ENCODE measurements at places on chromosomes 5 and 9. TPM values are rescaled to one million over a fixed set of nuclear protein-coding genes. Genes with fewer than 3 reads are reported as not detected.

The LIX1 gene
- polyA plus RNA-seq, result 3.4 TPM

The PCDHB5 gene
- 7.0 TPM for polyA plus RNA-seq

The RALGPS1 gene
- 25.5 TPM for polyA plus RNA-seq

The MXD3 gene
- polyA plus RNA-seq, result 23.2 TPM

The MAT2B gene
- polyA plus RNA-seq, result 128 TPM

The NKD2 gene
- 17.3 TPM for polyA plus RNA-seq

The SPINK6 gene
- not detected for polyA plus RNA-seq

The SLC6A3 gene
- polyA plus RNA-seq, result 0.64 TPM

The F2RL1 gene
- polyA plus RNA-seq, result 42.7 TPM

The ENTPD2 gene
- polyA plus RNA-seq, result 4.4 TPM

The SLC45A2 gene
- 0.25 TPM for polyA plus RNA-seq

The NR2F1-AS1 gene
- polyA plus RNA-seq, result 61.5 TPM

The SAXO1 gene
- polyA plus RNA-seq, result 0.26 TPM

The FAM221B gene
- polyA plus RNA-seq, result 0.10 TPM

The HSPB3 gene
- not detected for polyA plus RNA-seq

The SMU1 gene
- 23.7 TPM for polyA plus RNA-seq

GRCh38 chr5:40355846-40356245, 323.9 kb upstream of the PTGER4 start:
- DNase-seq, result no peak

DNA sequence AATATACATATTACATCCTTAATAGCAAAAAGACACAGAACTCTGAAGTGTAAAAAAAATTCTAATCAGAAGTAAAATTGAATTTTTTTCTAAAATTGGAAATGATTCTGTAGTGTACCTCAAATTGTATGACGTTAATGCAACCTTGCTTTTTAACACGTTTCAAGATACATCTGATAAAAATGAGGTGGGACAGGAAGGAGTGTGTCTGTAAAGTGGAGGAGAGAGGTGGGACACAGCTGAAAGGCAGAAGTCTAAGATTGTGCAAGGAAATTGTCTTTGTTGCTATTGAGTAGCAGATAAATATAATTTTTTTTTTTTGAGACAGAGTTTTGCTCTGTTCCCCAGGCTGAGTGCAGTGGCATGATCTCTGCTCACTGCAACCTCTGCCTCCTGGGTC, 15.7 kb upstream of the SNX30 start:
- no peak for DNase-seq

DNA sequence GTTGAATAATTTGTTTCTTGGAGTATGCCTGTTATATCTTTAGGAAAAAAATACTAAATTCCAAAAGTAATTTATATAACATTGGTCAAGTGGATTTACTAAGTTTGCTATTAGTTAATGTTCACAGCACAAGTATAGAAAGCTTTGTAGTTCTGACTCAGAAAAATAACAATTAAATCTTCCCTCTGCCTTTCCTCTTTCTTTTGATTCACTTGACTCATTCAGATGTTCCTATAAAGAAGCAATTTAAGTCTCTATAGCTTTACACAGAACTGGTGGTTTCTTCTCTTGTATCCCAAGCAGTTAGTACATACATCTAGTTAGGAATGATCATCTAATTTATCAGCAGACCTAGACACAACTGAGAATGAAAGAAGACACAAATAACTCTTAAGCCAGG, 4.5 kb upstream of the CDC42SE2 start:
- no peak for DNase-seq

GRCh38 chr9:124079176-124079925, 67.8 kb downstream of the LHX2 start:
- no peak for DNase-seq

GRCh38 chr5:111948092-111948841, 191.3 kb upstream of the NREP start:
- no peak for DNase-seq

GRCh38 chr5:72691751-72692150, 124.7 kb upstream of the TNPO1 start:
- no peak for DNase-seq

- DNase-seq, result no peak
Observed at GRCh38 chr9:17600962-17601593, 22.2 kb downstream of the SH3GL2 start.

GRCh38 chr5:112289465-112289864, 129.6 kb downstream of the EPB41L4A start:
- no peak for DNase-seq

DNA sequence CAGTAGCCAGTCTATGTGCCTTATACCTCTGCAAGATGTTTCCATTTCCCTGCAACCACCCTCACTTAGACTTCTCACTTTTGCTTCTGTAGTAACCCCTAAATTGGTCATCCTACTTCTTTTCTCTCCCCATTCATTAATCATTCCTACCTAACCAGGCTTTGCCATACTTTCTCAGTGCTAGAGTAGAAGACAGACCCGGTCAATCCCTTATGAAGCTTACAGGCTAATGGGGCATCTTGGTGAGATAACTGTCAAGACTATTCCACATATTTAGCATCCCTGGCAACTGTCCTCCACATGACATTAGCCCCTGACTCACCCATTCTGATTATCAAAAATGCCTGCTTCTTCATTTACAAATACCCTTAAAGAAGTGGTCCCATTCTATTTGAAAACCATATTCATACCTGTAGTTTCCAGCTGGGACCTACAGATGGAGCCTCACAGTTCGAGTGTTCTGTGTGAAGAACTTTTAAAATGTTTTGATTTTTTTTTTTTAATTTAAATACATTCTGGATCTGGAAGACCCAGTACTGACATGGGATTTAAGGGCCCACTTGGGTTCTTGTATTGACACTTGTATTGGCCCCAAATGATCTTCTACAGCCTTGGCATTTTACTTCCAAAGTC, 21.0 kb downstream of the F2RL2 start:
- DNase-seq, result no peak

DNA sequence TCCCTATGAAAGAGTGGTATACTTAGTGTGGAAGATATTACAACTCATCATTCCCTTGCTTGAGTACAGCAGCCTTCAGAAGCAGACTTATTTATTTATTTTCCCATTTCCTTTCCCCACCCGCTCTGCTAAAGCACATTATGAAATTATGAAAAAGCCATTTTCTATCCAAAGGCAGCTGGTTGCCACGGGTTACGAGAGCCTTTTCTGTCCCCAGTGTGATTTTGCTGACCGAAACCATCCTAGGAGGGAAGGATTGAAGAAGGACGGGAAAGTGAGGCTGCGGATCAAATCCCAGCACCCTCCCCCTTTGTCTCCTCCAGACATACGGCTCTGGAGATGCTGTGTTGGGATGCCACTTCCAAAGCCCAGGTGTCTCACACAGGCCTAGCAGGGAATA, 246.9 kb downstream of the TLR4 start:
- DNase-seq, result no peak

DNA sequence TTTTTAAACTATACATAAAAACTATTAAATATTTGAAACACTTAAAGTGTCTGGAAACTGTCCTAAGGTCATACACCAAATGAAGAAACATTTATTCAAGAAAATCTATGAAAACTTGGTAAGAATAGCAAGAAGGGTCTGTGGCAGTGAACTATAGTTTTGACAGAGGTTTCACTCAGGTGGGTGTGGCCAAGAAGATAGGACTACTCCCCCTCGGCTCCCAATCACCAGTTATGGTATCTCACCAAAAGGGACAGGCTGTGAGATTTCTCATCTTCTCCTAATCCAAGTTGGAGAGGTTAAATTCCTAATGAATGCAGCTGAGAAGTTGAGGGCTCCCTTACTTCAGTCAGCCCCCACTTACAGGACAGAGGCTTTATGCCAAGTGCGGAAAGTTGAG, 2.9 kb downstream of the ARSK start:
- DNase-seq, result no peak

DNA sequence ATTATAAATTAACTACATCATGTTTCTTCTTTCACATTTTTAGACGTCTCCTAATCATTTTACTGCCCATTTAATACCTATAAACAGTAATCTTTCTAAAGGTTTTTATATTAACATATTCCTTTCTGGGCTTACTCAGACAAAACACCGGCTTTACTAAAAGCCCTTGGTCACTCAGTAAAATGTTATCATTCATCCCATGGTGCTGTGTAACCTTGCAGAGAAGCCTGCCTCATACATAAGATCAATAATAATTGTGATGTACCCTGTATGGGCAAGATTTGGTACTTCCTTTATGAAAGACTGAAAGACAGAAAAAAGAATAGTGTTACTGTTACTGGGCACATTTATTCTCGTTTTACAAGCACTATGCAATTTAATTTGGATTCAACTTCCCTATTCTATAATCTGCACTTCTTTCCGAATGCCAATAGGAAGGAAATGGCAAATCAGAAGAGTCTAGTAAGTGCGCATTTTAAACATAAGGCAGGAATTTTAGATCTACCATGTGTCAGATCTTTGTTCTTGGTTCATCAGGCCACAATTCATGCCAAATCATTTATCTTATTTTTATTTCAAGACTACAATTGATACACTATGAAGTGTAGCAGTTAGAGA, 522.2 kb downstream of the CSNK1G3 start:
- DNase-seq, result no peak

DNA sequence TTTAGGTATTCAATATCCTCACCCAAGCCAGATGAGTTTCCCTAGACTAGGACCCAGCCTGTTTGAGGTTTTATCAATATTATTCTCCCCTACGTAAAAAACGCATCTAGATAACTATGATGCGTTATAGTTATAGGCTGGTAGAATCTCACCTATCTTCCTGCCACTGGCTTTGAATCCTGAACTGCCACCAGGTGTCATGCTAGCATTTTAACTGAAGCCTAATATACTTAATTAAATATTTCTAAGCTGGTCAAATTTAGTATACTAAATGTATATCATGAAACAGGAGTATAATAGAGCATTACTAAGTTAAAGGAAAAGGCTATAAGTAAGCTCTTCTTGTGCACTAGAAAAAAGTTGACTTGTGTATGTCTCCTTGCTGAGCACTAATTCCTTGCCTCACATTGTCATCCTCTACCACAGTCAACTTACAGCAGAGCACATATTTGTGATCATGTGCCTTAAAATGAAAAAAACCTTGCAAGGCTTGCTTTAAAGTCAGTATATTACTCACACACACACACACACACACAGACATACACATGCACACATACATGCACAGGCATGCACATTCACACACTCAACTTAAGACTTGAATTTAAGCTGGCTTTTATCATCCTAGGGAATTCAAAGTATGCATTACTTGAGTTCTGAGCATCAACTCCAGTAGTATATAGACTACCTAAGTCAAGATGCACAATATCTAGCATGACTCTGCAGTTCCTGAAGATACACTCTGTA, 303.4 kb downstream of the ADGRV1 start:
- DNase-seq, result no peak

GRCh38 chr9:115815786-115816185, 337.8 kb upstream of the PAPPA start:
- DNase-seq, result no peak

GRCh38 chr5:125550274-125550673, 803.8 kb upstream of the ZNF608 start:
- peak; percentile 40 for DNase-seq

DNA sequence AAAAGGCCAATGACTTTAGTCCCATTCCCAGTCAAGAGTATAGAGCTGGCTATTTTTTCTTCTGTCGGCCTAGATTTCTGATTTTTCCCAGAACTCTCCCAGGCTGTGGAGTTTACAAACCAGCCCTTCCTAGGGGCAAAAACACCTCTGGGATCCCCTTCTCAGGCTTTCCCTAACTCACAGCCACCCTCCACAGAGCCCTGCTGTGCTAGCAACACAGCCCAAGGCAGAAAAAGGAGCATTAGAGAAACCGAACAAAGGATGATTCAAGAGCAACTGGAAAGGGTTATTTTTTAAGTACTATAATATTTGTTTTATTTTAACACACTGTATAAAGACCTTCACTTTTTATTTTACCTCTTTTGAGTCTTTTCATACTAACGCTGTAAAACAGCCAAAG, 234.8 kb downstream of the GLIS3 start:
- DNase-seq, result no peak

DNA sequence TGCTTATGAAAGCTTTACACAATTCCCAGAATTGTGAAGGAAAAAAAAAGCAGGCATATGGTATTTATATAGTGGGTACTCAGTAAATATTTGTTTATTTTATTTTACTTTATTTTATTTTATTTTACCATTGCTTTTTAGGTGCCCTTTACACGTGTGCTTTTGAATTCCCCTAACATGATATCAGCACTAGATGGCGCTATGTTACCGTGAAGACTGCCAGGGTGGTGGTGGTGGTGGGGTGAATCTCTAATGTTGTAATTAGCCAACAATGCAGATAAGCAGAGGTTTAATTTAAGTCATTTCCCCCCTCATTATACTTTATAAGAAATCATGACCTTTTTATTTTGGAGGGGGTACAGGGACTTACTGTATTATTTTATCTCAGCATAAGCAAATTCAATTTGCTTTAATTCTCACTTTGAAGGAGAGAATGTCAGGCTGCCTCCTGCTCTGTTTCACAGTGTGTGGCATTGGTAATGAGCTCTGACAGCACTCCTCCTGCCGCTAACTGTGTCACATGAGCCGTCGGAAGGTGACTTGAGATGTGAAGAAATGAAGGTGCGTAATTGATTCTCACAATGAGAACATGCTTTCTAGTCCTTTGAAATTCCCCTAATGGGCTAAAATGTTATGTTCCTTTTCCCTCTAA, 165.6 kb downstream of the YTHDC2 start:
- DNase-seq, result peak; percentile 51

DNA sequence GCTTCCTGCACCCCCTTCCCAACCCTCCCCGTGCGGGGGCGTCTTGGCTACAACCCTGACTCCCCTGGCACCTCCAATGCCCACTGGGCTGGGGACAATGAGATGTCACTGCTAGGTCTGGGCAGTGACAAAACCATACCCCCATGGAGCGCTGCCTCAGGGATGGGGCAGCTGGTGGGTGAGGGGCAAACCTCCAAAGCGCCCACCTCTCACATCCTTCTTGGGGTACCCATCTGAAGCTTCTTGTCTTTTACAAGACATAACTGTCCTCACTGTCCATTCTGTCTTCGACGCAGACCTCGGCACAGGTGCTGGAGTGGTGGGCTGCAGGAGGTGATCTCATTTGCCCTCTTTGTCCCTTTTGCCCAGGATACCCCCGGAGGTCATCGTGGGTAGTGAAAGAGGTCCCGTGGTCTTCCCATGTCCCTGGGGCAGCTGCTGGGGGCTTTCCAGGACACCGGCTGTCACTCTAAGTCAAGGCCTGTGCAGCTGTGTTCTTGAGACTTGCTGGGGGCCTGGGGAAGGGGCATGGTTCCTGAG, 27.8 kb upstream of the CSF1R start:
- DNase-seq, result no peak

DNA sequence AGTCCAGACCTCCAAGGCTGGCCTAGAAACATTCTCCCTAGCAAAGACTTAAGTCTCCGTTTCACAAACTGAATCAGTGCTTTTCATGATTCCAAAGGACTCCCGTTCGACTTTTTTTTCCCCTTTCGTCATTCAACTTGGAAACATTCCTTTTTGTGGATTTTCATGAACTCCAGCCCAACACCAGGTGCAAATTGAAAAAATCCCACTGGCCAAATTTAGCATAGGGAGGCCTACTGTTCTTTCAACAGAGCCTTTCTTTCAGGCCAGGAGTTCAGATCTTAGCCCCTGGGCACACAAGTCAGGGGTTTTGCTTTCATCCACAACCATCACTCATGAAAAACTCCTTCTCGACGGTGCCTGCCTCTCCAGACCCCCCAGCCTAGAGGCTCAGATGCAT, 285.3 kb downstream of the PIK3R1 start:
- no peak for DNase-seq

Measured in right renal pelvis (tissue), 4 donors.